ENCODE measurements at places on chromosomes 6 and 20.

- no peak overlapping the region for H3K4me3 ChIP-seq
- H3K27ac ChIP-seq: no peak overlapping the region
- no peaks in the 10 kb centered on the region for H3K36me3 ChIP-seq
- no peaks in the 10 kb centered on the region for H3K4me1 ChIP-seq
These were observed 443.8 kb downstream of the HAO1 start for GRCh38 chr20:7496394-7496991.

GRCh38 chr6:12804952-12805645, 88.5 kb downstream of the PHACTR1 start:
- no peaks in the 10 kb centered on the region for H3K27me3 ChIP-seq
- H3K4me1 ChIP-seq: no peaks in the 10 kb centered on the region
- no peaks in the 10 kb centered on the region for H3K36me3 ChIP-seq
- no peak overlapping the region for H3K4me3 ChIP-seq

GRCh38 chr6:118468682-118469465, 79.2 kb upstream of the PLN start:
- no peak for DNase-seq
- H3K27ac ChIP-seq: no peak overlapping the region
- H3K4me1 ChIP-seq: no peaks in the 10 kb centered on the region
- no peak overlapping the region for H3K4me3 ChIP-seq

DNA sequence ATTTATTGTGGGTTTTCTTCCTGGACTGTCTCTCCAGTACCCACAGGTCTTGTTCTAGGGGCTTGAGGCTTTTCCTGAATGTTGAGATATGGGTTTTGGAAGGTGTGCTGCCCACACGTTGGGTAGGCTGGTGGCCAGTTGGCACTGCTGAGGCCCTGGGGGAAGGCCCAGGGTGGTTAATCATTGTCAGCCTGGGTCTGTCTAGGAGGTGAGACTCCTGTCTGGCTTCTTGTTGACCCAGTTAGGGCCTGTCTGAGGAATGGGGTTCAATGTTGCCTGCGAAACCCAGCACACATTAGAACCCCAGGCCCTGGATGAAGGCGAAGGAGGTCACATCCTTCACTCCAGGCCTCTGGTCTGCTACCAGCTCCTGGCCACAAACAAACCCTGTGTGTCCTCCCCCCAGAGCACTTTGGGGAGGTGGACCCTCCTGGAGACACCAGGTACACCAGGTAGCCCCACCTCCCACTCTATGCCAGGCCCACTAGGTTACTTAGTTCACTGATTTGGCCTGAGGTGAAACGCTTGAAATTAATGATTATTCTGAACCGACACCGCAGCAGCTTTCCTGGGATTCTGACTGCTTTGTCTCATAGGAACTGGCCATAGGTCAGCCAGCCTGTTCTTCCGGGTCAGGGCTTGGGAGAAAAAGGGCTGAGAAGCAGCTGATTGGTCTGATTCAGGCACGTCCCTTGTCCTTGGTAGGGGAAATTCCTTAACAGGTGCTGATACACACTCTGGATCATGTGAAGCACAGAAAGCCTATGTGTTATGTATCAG, 15.2 kb downstream of the DNMT3B start:
- no peaks in the 10 kb centered on the region for H3K27me3 ChIP-seq
- H3K4me3 ChIP-seq: no peak overlapping the region
- no peak for DNase-seq
- H3K4me1 ChIP-seq: no peaks in the 10 kb centered on the region
- no peak overlapping the region for H3K27ac ChIP-seq

- H3K36me3 ChIP-seq: no peaks in the 10 kb centered on the region
- H3K27ac ChIP-seq: no peak overlapping the region
- H3K4me3 ChIP-seq: no peak overlapping the region
- H3K4me1 ChIP-seq: no peaks in the 10 kb centered on the region
These were observed 394.5 kb downstream of the PTPRT start for GRCh38 chr20:42795111-42795695.

DNA sequence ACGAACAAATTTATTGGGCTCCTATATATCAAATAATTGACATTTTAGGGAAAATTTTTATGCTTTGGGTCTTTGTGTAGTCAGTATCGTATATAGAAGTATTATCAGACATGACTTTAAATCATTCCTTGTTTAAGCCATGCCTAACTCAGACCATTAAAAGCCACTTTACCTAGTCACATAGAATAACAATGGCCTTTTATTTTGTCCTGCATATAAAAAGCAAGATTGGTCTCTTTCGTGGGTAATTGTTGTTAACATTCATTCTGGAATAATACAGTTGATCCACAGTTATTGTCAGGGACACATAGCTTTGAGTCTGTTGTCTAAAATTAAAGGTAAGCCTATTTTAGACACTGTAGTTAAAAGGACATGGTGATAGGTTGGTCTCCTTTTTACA, 47.4 kb downstream of the PLEKHG1 start:
- H3K27ac ChIP-seq: no peak overlapping the region
- no peaks in the 10 kb centered on the region for H3K4me1 ChIP-seq
- no peaks in the 10 kb centered on the region for H3K36me3 ChIP-seq
- H3K4me3 ChIP-seq: no peak overlapping the region
- DNase-seq: no peak
- peaks cover 4% of the 10 kb centered on the region for H3K27me3 ChIP-seq

GRCh38 chr6:144019929-144020328, 11.9 kb upstream of the PLAGL1 start:
- no peak overlapping the region for H3K27ac ChIP-seq
- H3K4me3 ChIP-seq: no peak overlapping the region
- H3K4me1 ChIP-seq: no peaks in the 10 kb centered on the region
- no peak for DNase-seq

Data from naive thymus-derived CD4-positive, alpha-beta T cell (primary cell).